ENCODE measurements at places on chromosomes 6 and 20.

DNA sequence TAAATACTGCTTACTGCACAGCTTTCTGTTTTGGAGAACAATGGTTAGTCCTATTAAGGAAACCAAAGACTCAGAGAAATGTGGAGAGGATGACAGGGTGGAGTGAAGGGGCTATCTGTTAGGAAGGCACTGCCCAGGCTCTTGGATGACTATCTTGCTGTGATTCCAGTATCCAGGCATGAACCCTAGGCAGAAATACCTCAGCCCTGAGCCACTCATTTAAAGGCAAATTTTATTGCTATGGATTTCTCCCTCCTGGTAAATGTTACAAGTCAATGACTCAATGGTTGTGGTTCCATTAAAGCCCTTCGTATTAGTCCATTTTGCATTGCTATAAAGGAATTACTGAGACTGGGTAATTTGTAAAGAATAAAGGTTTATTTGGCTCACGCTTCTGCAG lies 25.9 kb downstream of the ADGRF4 start:
- no peak for DNase-seq

DNA sequence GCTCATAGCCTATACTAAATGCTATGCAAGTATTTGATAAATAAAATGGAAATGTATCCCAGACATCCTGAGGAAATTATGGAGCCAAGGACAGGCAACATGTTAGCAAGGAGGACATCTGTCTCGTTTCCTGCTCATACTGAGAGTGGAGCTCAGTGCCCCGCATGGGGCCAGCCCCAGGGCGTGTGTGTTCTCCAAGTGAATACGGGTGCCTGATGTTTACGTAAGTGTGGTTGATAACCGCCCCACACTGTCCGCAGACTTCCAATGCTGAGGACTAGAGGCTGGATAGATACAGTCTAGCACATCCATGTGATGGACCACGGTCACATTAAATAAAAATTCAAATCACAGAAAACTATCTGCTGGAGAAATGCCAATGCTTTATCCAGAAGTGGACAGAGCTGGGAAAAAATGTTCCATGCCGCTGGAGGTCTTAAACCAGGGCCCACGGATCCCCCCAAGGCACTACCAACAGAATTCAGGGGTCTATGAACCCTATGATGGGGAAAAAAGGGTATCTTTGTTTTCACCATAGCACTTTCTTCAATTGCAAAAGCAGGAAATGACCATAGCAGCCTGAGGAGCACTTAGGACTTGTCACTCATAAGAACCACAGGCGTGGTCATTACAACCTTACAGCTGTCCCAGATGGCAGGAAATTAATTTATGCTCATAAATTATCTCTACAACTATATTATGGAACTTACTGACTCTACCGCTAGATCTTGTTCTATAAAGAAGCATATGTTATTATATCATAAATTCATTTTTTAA lies 24.9 kb downstream of the TGM2 start:
- DNase-seq: no peak

- DNase-seq: no peak
Measured at GRCh38 chr6:169832247-169832948, 81.0 kb downstream of the ERMARD start.

- DNase-seq: no peak
Measured at GRCh38 chr6:40355532-40355931, 231.6 kb downstream of the LRFN2 start.

DNA sequence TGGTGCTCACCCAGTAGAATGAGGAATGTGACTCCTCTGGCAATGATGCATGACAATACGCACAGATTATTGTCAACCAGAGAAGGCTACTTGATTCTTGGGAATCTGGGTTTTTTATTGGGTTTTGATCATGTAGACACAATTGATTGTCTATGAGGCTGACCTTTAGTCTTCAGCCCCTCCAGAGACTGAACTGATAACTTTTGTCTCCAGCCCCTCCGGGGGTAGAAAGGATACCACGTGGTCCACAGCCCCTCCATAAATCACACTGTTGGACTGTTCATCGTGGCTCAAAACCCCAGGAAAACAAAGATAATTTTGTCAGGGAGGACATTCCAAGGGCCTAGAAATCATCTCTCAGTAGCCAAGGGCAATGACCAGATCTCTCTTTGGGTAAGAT lies 57.5 kb upstream of the ADGRF5 start:
- DNase-seq: no peak

GRCh38 chr20:62606551-62607201 lies 35.6 kb upstream of the SLCO4A1 start:
- DNase-seq: no peak

- DNase-seq: no peak
Measured at GRCh38 chr6:129859524-129859923, 1.6 kb downstream of the TMEM244 start.

DNA sequence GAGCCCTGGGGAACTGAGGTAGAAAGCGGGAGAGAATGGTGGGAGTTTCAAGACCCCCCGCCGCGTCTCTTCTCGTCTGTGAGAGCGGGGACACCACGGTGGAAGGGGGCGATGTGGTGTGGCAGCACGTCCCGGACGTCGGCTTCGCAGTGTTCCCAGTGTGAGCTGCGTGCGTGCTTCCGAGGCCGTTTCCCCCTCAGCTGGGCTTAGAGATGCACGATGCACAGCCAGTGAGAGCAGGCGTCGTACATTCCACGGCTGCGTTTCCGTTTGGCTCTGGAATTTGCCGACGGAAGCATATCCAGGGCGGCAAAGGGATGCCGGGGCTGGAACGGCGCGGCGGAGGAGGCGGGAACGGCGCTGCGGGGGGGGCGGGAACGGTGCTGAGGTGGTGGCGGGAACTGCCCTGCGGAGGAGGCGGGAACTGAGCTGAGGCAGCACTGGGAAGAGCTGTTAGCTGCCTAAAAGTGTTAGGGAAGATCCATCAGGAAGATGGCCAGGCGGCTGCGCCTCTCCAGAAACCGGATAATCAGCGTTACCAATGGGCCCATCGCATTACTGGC lies 37.7 kb downstream of the KIF25 start:
- no peak for DNase-seq

DNA sequence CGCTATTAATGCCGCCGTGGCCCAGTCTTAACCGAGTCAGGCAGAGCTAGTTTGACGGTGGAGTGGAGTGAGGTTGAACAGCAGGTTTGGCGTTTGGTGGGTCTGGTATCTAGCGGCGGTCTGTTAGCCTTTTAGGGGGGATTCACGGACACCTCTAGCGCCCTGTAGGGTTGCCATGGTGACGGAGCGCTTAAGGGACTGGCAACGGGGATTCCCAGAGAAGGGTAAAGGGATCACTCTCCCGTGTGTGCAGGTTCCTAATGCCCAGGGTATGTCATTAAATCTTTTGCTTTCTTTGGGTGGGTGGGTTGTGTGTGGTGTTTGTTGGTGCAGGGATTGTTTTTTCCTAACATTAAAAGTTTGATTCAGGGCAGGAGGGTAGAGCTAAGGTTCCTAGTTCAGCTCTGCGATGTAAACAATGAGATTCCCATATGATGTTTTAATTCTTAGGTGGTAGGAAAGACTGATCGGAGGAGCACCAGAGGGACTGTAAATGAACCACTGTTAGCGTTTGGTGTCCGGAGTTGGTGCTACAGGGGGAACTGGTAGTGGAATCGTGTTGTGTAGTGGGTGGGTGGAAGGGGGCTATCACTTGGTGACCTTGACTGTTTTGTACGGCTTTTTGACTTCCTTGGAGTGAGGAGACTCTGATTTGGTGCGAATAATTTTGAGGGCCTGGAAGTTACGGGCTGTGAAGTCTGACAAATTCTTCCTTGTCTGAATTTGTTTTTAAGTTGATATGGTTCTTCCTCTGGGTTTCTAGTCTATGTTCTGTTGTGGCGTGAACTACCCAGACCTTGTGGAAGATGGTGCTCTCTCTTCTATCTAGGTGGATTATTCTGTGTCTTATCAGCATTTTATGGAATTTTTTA lies 5.0 kb downstream of the BRD2 start:
- DNase-seq: peak; percentile 55

DNA sequence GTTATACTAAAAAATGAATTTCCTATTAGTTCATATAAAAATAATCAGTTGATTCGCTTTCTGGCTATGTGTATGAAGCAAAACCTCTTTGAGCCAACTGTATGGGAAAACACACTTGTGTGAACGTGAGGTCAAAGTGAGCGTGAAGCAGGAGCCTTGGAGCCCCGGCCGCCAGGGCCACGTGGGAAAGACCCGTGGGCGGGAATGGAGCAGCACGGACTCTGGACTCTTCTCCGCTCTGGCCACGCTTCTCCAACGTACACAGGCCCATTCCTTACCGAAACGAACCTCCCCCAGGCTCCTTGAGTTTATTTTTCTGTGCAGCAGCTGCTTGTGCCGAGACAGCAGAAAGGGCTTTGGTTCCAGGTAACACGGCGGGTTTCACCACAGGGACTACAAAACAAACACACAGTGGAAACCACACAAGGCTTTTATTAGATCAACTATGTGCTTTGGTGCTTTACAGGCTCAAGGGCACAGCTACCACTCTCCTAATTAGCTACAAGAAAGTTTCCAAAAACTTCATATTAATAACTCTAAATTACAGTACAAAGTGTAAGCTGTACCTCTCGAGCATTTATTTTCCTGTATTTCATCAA lies 62.7 kb downstream of the TAF4 start:
- no peak for DNase-seq

GRCh38 chr20:61251529-61252393 lies at the start of gene CDH4:
CDH4 (plus strand) TSS chr20:61252261.
- no peak for DNase-seq

DNA sequence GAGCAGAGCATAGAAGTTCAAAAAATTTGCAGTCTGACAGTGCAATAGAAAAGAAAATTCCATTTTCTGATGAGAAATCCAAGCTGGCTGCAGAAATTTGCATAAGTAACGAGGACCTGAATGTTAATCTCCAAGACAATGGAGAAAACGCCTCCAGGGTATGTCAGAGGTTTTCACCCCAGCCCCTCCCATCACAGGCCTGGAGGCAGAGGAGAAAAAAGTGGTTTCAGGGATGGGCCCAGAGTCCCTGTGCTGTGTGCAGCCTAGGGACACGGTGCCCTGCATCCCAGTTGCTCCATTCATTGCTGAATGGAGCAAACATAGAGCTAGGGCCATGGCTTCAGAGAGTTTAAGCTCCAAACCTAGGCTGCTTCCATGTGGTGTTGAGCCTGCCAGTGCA lies 327.9 kb upstream of the KHDRBS2 start:
- no peak for DNase-seq

DNA sequence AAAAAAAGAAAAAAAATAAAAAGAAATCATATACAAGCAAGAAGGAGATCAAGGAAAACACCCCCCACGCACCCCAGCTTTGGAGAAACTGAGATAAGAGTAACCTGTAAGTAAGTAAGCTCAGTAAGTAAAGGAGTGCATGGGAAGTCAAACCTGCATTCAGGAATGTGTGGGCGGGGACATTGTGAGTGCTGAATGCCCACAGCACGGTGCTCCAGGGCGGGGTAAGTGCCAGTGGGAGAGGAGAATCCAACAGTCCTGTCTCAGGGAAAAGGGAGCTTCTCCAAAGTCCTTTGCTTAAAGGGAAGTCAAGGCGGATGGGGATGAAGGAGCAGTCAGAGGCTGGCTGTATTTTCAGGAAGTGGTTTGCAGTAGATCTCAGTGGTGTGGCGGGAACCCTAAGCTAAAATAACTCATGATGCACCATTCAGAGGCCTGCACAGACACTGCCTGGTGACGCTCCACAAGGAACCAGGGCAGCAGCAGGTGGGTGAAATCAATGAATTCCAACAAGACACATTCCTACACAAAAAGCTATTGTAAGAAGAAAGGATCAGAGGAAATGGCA lies 368.0 kb downstream of the QKI start:
- DNase-seq: no peak

DNA sequence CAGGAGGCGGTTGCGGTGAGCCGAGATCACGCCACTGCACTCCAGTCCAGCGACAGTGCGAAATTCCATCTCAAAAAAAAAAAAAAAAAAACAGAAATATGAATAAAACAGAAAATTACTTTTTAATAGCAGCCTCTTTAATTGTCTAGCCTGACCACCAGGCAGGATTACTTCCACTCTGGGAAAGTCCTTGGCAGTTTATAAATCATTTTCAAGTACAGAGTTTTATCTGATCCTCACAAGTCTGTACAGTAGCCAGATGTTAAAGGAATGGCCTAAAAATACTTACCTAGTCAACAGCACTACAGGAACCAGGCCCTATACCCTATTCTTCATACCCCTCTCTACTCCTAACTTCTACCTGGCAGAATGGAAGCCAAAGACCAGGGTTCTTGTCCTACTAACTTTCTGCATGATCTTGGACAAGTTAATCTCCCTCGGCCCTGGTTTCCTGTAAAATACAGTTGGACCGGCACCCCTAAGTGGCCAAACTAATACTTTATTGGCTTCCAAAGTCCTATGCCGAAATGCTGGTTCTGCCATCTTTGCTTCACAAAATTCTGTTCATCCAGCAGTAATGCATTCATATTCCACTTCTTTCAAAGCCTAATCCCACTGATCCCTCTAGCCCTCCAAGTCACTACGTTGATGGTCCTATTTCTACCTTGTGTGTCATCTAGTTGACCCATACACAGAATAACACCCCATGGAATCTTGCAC lies 1.9 kb downstream of the EIF2S2 start:
- no peak for DNase-seq

DNA sequence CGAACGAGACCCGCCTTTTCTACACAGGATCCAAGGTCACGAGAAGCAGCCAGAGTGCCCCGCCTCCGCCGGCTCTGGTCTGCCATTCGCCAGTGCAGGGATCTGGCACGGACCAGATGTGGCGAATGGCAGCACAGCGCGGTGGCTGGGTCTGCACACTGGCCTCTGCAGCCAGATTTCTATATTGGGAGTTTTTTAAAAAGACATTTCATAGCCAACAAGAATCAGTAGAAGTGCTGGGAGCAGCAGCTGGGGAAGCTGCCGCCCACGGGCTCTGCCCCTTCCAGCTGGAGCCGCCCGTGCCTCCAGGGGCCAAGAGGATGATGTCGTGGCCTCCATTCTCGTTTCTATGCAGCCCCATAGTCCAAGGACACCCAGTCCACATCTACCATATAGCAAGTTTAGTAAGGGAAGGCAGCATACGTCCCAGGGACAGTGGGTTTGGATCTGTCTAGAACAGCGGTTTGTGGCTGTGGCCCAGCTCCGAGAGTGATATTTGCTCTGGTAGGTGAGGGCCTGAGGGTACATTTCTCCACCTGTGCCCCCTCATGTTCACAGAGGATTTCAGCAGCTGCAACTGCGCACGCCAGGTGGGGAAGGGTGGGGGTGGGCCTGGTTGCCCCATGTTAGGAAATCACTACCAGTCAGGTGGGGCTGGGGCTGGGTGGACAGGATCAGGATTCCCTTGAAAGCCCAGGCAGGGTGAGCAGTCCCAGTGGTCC lies 333.7 kb downstream of the ZFAND3 start:
- DNase-seq: no peak

- no peak for DNase-seq
Measured at GRCh38 chr20:49615401-49616153, 47.6 kb upstream of the PTGIS start.

GRCh38 chr20:20665606-20666332 lies 46.7 kb downstream of the RALGAPA2 start:
- DNase-seq: no peak
